GM13977 (cell line): ENCODE measurements at places on chromosomes 11 and 22.

GRCh38 chr22:21866833-21867527 lies 465 bp downstream of the MAPK1 start:
- DNase-seq: no peak

GRCh38 chr11:23023319-23023718 lies 163.0 kb upstream of the CCDC179 start:
- DNase-seq: no peak

DNA sequence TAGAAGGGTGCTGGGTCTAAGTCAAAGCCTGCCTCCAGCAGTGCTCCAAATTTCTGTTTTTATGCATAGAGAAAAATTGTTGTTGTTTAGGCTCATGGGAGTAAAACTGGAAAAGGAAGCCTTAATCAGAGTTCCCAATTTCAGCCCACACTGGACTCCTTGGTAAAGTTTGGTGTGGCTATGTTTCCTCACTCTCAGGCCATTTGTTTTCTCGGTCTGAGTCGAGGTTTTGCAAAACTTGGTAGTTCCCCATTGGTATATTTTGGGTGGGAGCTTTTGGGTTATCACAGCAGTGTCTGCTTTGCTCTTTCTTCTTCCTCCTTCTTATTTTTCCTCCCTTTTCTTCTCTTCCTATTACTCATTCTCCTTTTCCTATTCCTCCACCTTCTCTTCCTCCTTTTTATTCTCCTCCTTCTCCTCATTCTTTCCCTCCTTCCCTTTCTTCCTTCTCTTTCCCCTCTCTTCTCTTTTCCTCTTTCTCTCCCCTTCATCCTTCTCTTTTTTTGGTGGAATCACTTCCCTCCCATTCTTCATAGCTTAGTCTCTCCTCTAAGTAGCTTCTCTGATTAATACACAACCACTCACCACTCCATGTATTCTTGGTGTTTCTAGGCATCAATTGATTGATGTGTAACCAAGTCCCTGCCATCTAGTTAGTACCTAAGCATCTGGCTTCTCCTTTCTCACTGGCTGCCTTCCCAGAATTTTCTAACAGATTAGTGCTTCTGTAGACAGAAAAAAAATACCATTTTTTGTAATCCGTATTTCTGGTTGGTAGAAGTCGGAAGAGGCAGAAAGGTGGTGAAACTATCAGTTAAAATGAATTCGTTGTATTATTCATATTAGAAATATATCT lies 10.1 kb downstream of the SLC5A1 start:
- DNase-seq: no peak

- no peak for DNase-seq
These were observed 57.7 kb downstream of the EIF3M start for GRCh38 chr11:32641361-32641760.

DNA sequence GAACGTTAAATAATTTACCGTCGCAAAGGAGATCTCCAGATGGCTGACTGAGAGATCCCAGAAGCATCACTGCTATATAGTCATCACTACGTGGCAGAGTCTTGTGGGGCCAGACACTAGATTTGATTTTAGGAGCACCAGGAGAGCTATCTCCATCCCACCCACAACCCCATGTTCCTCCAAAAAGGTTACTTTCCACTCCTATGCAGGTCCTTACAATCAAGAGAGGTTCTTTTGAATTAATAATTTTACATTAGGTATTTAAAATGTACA lies 19.4 kb downstream of the GUCY1A2 start:
- no peak for DNase-seq

GRCh38 chr22:44776605-44777363 lies 24.4 kb downstream of the ARHGAP8 start:
- no peak for DNase-seq
